Sciatic nerve (tissue), 2 donors: ENCODE measurements at places on chromosomes 3 and 15. TPM values are rescaled to one million over a fixed set of nuclear protein-coding genes. Genes with fewer than 3 reads are reported as not detected.

- DNase-seq: no peak
Observed at GRCh38 chr3:188315553-188315952, 161.6 kb downstream of the LPP start.

DNA sequence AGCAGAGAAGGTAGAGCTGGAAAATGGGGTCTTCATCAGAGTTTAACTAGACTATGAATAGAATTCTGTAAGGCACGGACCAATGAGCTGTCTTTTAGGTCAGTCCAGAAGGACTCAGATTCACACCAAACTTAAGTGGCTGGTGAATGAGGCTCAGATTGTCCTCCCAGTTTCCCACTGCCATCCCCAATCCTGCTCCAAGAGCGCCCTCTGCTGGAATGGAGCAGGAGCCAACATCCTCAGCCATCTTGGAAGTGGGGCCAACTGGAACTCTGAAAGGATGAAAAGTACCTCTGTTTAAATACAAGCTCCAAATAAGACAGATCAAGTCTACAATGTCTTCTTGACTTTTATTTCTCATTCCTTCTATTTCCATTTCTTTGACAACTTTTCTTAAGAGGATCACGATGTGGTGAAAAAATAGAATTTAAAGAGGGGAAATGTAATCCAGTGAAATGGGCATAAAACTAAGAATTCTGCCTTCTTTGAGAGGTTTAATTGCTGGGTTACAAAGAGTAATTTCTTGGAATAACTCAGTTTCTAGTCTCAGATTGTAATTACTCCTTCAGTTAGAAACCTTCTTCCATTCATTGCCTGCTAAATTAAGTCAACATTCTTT is 217.1 kb upstream of the TPRG1 start:
- DNase-seq: peak; percentile 93

DNA sequence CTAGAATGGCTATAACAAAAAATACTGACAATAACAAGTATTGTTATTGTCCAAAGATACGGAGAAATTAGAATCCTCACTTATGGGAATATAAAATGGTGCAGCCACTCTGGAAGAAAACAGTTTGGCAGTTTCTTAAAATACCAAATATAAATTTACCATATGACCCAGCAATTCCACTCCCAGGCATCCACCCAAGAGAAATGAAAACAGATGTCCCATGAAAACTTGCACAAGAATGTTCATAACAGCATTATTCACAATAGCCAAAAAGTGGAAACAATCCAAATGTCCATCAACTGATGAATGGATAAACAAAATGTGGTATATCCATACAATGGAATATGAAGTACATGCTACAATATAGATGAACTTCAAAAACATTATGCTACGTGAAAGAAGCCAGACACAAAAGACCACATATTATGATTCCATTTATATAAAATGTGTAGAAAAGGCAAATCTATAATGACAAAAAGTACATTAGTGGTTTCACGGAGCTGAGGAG is 9.4 kb downstream of the AAGAB start:
- DNase-seq: no peak

The SV2B gene
- 19.1 TPM for total RNA-seq

The CPNE9 gene
- not detected for total RNA-seq

- peak; percentile 77 for DNase-seq
Observed at GRCh38 chr15:66387163-66388042, 691 bp downstream of the MAP2K1 start.

DNA sequence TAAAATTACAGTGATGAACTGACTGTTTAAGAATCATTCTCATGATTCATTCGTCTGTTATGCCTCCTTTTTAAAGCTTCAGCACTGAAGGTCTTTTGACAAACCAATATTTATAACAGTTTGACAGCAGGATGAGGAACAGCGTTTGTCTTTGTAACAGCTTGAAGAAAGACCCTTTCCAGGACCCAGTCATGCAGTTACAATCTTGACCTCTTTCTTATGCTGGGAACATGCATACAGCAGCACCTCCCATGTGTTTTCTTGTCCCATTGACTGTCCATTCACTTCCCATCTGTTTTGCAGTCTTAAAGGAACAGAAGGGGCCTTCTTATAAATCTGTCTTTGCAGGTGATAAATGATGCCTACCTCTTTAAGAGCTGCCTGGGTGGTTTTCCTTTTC is 87.2 kb downstream of the OPA1 start:
- DNase-seq: no peak

The CHRD gene
- total RNA-seq: 27.0 TPM

- DNase-seq: no peak
Observed at GRCh38 chr3:32340039-32340438, 51.6 kb upstream of the CMTM7 start.
